Kidney glomerular epithelial cell (primary cell): ENCODE measurements at places on chromosomes 3 and 15.

DNA sequence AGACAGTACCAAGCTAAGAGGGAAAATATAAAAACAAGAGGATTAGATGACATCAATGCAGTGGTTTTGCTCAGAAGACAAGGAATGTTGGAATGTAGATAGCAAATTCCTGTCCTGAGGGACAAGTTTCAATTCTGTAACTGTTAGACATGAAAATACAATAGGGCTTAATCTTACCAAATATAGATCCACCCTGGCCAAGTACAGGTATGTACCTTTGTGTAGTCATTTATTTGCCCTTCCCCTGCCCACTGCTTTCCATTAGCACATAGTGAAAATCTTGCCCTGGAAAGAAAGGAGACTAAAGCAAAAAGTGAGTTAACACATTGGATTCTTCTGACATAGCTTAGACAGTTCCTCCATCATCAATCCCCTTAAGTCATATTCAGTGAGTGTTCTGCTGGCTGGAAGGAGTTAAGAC, 389.0 kb upstream of the THBS1 start:
- DNase-seq = peak; percentile 77

- DNase-seq = peak; percentile 78
Measured at GRCh38 chr3:101513419-101513986, 491 bp upstream of the SENP7 start.

- no peak for DNase-seq
Measured at GRCh38 chr15:56973463-56973862, 55.0 kb downstream of the TCF12 start.

GRCh38 chr3:121153851-121154250, 245.8 kb downstream of the STXBP5L start:
- no peak for DNase-seq

GRCh38 chr3:52532838-52533622, 627 bp downstream of the NT5DC2 start:
- DNase-seq = no peak

- no peak for DNase-seq
Measured at GRCh38 chr3:46632792-46633191, 20.5 kb downstream of the FAM240A start.

DNA sequence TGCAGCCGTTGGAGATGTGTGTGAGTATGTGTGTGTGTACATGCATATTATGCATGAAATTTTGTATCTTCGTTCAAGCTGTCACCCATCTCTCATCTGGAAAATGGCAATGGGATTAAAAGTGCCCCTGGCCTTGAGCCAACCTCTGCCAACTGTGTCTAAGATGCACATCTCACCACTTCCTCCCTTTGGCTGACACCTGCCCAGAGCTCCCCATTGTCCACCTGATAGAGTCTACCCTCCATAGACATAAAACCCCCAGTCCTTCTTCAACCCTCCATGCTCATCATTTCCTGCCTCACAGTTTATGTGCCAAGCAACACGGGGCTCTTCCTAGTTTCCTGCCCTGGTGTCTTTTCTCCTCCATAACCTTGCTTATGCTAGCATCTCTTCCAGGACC, 187.5 kb upstream of the HES1 start:
- no peak for DNase-seq

- DNase-seq = no peak
Measured at GRCh38 chr15:25091421-25092158, 136.8 kb downstream of the SNRPN start.

GRCh38 chr3:7112523-7113056, 251.7 kb downstream of the GRM7 start:
- DNase-seq = peak; percentile 9

GRCh38 chr15:44394062-44394461, 33.4 kb upstream of the CTDSPL2 start:
- DNase-seq = no peak

DNA sequence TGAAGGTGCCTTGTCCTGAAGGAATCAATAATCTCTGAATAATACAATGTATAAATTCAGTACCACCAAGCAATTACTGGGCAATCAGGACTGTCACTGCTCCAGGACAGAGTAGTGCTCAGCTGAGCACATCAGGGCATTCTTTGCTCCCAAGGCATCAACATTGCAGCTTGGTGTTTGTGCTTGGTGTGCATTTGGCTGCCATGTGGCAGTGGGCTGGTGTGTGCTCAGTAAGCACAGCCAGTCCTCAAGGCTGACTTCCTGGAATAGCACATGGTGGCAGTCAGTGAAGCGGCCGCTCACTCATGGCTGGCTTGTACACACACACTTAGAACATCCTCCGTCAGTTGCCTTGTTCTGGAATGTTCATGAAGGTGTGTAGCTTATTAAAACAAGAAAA, 217.0 kb downstream of the EPHB1 start:
- DNase-seq = no peak

- peak; percentile 28 for DNase-seq
Measured at GRCh38 chr3:183653209-183654064, 18.0 kb downstream of the KLHL24 start.

- DNase-seq = no peak
Measured at GRCh38 chr15:69318033-69318432, 19.3 kb downstream of the PAQR5 start.

- no peak for DNase-seq
Measured at GRCh38 chr15:75225951-75226732, 24.5 kb downstream of the C15orf39 start.

- no peak for DNase-seq
Measured at GRCh38 chr15:31433091-31433490, 106.5 kb downstream of the KLF13 start.

GRCh38 chr3:134839990-134840389, 44.9 kb downstream of the EPHB1 start:
- no peak for DNase-seq

DNA sequence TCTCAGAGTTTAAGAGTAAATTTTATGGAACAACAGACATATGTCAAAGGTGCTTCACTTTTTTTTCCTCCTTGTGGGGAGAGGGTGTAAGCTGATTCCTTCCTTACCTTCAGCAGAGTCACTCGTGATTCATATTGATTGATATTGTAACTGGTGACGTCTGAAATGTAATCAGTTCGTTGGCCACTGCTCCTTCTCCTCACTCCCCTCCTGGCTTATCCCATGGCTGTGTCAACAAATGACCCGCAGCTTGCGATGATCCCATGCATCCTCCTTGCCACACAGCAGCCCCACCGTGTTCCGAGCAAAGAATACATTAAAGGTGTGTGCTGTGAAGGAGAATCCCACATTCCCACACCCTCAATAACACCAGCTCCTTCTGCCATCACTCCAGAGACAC, 7.3 kb downstream of the MGLL start:
- DNase-seq = no peak

DNA sequence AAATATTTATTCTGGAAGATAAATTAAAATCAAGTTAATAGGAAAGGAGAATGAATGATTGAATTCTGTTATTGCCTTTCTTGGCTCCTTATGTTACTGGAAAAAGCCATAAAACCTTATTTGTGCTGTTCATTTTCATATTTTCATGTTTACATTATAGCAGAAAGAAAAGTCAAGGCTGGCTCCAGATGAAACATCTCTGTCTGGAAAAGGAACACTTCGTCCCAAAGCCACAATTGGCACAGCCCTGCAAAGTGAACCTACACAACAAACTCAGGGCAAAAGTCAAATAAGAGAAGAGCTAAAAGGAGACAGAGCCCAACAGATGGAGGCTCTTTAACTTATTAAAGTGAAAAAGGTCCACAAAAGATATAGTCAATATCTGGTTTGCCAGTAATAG, 73.4 kb downstream of the GTPBP8 start:
- DNase-seq = no peak

DNA sequence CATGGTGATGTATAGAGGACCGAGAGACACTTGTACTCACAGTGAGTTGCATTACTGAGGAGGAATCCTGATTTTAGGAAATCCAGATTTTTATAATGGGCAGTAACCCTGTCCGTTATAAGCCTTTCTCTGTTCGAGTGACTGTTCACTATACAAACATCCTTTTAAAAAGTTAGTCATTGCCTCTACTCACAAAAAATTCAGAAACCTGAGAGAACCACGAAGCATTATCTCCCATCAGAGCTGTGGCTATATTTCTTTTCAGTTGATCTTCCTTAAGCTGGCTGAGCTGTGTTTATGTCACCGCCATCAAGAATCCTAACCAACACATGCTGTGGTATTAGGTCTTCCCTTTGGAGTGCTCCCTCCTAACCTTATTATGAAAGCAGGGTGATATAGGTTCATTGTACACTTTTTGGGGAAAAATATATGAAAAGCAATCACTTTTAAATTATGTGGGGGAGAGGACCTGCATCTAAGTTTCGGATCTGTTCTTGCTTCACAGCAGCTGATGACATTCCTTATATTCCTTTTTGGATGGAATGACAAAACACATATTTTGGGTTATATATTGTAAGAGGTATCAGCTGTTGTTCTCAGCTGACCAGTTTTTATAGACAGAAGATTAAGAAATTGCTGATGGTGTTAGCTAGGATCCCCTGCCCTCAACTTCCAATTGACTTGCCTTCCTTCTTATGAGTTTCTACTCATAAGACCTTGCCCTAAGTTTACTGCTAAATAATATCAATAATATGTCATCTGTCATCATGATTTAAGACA, 465.9 kb upstream of the RASGRP1 start:
- no peak for DNase-seq

DNA sequence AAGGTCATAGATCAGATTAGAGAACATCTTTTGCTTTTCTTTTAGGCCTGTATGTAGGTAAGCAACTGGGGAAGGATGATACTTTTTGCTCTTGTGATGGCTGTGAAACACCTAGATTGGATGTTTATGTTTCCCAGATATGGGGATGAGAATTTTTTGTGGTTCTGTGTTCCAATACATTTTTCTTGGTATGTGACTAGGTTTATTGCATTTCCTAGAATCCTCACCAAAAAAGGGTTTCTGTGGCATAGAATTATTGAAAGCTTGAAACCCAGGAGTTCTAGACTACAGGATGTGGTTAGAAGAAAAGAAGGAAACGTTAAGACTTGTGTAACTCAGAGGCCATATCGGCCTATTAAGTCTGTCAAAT, 25.8 kb downstream of the OXNAD1 start:
- no peak for DNase-seq

DNA sequence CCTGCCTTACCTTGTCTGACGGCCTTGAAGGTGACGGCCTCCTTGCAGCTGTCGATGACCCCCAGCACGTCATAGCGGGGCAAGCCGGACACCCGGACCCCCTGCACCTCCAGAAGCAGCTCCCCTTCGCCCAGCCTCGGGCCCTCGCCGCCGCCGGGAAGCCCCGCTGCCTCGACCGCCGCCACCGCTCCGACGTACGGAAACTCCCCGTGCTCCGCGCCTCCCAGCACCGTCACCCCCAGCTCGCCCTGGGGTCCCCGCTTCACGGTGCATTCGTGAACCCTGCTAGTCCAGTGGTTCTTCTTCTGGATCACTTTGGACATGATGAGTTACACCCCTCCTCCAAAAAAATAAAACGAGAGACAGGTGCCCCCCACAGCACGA, 740 bp downstream of the MAGI1 start:
- DNase-seq = no peak

- DNase-seq = no peak
Measured at GRCh38 chr3:150409125-150409511, 1.0 kb downstream of the TSC22D2 start.

GRCh38 chr3:37611771-37612170, 249.9 kb upstream of the CTDSPL start:
- DNase-seq = no peak

DNA sequence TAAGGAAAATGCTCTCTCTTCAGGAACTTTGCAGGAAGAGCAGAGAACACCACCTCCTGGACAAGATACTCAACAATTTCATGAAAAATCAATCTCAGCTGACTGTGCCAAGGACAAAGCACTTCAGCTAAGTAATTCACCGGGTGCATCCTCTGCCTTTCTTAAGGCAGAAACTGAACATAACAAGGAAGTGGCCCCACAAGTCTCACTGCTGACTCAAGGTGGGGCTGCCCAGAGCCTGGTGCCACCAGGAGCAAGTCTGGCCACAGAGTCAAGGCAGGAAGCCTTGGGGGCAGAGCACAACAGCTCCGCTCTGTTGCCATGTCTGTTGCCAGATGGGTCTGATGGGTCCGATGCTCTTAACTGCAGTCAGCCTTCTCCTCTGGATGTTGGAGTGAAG, 200.5 kb downstream of the AKAP13 start:
- no peak for DNase-seq

DNA sequence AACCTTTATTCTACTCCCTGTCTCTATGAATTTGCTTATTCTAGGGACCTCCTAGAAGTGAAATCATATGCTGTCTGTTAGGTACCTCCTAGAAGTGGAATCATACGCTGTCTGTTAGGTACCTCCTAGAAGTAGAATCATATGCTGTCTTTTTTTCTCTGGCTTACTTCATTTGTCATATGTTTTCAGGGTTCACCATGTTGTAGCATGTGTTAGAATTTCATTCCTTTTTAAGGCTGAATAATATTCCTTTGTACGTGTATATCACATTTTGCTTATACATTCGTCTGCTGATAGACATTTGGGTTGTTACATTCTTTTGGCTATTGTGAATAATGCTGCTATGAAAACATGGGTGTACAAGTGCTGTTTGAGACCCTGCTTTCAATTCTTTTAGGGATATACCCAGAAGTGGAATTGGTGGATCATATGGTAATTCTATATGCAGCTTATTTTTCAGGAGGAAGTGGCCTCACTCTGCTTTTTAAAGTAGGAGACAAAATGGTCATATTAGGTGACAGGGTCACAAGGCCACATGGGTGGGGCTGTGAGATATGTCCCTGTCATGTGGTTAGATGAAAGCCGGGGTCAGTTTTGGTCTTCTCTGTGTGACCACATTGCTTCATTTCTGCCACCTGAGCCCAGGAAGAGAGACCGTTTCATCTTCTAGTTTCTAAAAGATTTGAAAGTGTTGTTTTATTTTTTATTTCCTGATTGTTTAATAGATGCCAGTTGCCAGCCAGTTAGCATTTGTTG, 76.7 kb downstream of the FLNB start:
- no peak for DNase-seq

DNA sequence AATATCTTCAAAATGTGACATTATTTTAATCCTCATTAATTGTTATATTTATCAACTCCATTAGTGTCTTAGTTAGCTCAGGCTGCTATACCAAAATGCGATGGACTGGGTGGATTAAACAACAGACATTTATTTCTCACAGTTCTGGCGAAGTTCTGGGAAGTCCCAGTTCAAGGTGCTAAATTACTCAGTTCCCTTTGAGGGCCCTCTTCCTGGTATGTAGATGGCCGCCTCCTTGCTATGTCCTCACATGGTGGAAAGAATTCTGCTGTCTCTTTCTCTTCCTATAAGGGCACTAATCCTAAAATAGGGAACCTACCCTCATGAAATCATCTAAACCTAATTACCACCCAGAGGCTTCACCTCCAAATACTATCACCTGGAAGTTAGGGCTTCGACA, 38.8 kb upstream of the DUT start:
- no peak for DNase-seq

GRCh38 chr15:76200641-76201105, 110.6 kb downstream of the ETFA start:
- no peak for DNase-seq

DNA sequence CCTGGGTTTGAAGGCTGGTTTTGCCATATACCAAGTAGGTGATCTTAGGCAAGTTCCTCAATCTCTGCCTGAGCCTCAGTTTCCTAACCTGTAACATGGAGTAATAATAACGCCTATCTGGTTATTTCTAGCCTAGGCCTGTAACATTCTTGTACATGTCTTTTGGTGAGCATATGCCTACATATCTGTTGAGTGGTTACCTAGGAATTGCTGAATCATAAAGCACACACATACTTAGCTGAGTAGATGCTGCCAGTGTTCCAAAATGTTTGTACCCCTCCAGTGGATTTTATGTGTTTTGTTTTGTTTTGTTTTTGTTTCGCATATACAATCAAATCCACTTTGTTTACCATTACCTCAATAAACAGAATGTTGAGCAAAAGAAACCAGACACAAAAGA, 17.4 kb upstream of the MFGE8 start:
- DNase-seq = no peak
